Uterine smooth muscle cell (primary cell): ENCODE measurements at places on chromosomes 3 and 15. TPM values are rescaled to one million over a fixed set of nuclear protein-coding genes. Genes with fewer than 3 reads are reported as not detected.

LRRC49 gene
- 19.7 and 20.5 TPM in 2 replicates for total RNA-seq

RRP9 gene
- 41.2 and 47.7 TPM in 2 replicates for total RNA-seq

SLC6A11 gene
- total RNA-seq, result not detected in 2 replicates

ADGRG7 gene
- total RNA-seq, result 1.1 and 49.1 TPM in 2 replicates

NTRK3 gene
- under 0.01 TPM in 2 replicates for total RNA-seq

AHSG gene
- total RNA-seq, result not detected in 2 replicates

ROBO2 gene
- total RNA-seq, result 0.37 and 0.55 TPM in 2 replicates

LEKR1 gene
- 0.37 and 1.3 TPM in 2 replicates for total RNA-seq

TARS3 gene
- total RNA-seq, result 11.0 and 14.7 TPM in 2 replicates

PLA2G4D gene
- total RNA-seq, result not detected in 2 replicates

OGG1 gene
- 15.9 and 19.8 TPM in 2 replicates for total RNA-seq

C3orf62 gene
- 1.2 and 1.4 TPM in 2 replicates for total RNA-seq

SERPINI2 gene
- not detected in 2 replicates for total RNA-seq

CCR9 gene
- total RNA-seq, result not detected in 2 replicates

PLCH1 gene
- total RNA-seq, result 0.11 and 0.12 TPM in 2 replicates

ARNT2 gene
- total RNA-seq, result 1.4 and 3.7 TPM in 2 replicates

TMCO5A gene
- under 0.01 TPM in 1 of 2 replicates, not detected in the other for total RNA-seq

HCN4 gene
- not detected in 2 replicates for total RNA-seq

CIDEC gene
- total RNA-seq, result 0.12 TPM in 1 of 2 replicates, not detected in the other

JMJD7 gene
- total RNA-seq, result 5.7 and 5.8 TPM in 2 replicates

GPR176 gene
- total RNA-seq, result 135 and 142 TPM in 2 replicates

GABRB3 gene
- 1.2 and 2.7 TPM in 2 replicates for total RNA-seq

ECE2 gene
- total RNA-seq, result under 0.01 TPM in 1 of 2 replicates, not detected in the other

PTPRG gene
- 19.3 and 27.9 TPM in 2 replicates for total RNA-seq

TM6SF1 gene
- 0.22 and 0.62 TPM in 2 replicates for total RNA-seq

CDHR4 gene
- 0.12 TPM in 1 of 2 replicates, not detected in the other for total RNA-seq

CNTN6 gene
- under 0.01 TPM in 1 of 2 replicates, not detected in the other for total RNA-seq

LRIG1 gene
- 37.7 and 66.2 TPM in 2 replicates for total RNA-seq

GP9 gene
- total RNA-seq, result not detected in 2 replicates

GPR171 gene
- total RNA-seq, result not detected in 2 replicates

PLIN1 gene
- total RNA-seq, result 0.12 and 0.22 TPM in 2 replicates

SLC28A1 gene
- total RNA-seq, result under 0.01 and 0.12 TPM in 2 replicates
